Dorsolateral prefrontal cortex (tissue), 122 donors: ENCODE measurements at places on chromosomes 11 and 22. TPM values are rescaled to one million over a fixed set of nuclear protein-coding genes. Genes with fewer than 3 reads are reported as not detected.

- DNase-seq, result no peak
These were observed 552 bp downstream of the RIN1 start for GRCh38 chr11:66335531-66336233.

CRACR2B gene
- 3.1 TPM for total RNA-seq

GRCh38 chr22:39297490-39298240 is 21.8 kb downstream of the RPL3 start:
- no peak for DNase-seq

- no peak for DNase-seq
These were observed at the start of gene EHBP1L1 for GRCh38 chr11:65575568-65576231. EHBP1L1 (plus strand) TSS chr11:65576053; CDS start chr11:65576303, 250 bp downstream.

GRCh38 chr22:31343235-31344191 is 2.6 kb downstream of the PATZ1 start:
- no peak for DNase-seq

- no peak for DNase-seq
These were observed 7.3 kb upstream of the CD5 start for GRCh38 chr11:61095021-61095420.

DNA sequence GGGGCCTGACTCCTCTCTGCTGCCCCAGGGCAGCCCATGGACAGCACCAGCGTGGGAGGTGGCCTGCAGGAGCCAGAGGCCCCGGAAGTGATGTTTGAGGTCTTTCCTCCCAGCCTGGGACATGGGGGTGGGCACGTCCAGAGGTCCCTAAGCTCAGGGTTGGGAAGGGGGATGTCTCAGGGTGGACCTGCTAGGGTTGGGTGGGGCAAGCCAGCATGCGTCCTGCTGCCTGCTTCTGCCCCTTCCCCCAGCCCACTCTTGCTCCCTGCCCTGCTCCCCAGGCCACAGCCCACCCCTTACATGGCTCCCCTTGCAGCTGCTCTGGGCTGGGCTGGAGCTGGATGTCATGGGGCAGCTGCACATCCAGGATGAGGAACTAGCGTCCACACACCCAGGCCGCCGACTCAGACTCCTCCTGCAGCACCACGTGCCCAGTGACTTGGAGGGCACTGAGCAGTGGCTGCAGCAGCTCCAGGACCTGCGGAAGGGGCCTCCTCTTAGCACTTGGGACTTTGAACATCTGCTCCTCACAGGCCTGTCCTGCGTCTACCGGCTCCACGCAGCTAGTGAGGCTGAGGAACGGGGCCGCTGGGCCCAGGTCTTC is 1.3 kb downstream of the FAM180B start:
- peak; percentile 56 for DNase-seq

GNAZ gene
- 96.8 TPM for total RNA-seq

GRCh38 chr11:28086569-28086968 is 21.4 kb downstream of the KIF18A start:
- DNase-seq, result no peak

DNA sequence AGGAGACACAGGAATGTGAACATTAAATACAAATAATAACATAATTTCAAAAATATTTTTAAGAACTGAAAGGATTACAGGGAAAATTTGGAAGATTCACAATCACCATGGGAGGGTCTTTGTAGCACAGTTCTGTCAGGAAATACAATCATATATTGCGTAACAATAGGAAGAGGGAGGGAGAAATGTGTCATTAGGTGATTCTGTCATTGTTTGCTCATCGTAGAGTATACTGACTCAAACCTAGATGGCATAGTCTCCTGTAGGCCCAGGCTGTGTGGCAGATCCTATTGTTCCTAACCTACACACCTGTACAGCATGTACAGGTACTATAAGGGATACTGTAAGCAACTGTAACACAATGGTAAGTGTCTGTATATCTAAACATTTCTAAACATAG is 330.4 kb downstream of the BRD1 start:
- no peak for DNase-seq
